AG04450 (cell line): ENCODE measurements at places on chromosomes 2 and 18.

- no peak for DNase-seq
Measured at GRCh38 chr2:126643972-126644371, 12.0 kb upstream of the GYPC start.

GRCh38 chr18:23671564-23671963 lies 8.9 kb upstream of the ANKRD29 start:
- DNase-seq, result no peak

GRCh38 chr2:216838151-216838550 lies 21.7 kb downstream of the TNP1 start:
- DNase-seq, result peak; percentile 21

- peak; percentile 82 for DNase-seq
Measured at GRCh38 chr2:24304098-24304497, 56.2 kb downstream of the ITSN2 start.

DNA sequence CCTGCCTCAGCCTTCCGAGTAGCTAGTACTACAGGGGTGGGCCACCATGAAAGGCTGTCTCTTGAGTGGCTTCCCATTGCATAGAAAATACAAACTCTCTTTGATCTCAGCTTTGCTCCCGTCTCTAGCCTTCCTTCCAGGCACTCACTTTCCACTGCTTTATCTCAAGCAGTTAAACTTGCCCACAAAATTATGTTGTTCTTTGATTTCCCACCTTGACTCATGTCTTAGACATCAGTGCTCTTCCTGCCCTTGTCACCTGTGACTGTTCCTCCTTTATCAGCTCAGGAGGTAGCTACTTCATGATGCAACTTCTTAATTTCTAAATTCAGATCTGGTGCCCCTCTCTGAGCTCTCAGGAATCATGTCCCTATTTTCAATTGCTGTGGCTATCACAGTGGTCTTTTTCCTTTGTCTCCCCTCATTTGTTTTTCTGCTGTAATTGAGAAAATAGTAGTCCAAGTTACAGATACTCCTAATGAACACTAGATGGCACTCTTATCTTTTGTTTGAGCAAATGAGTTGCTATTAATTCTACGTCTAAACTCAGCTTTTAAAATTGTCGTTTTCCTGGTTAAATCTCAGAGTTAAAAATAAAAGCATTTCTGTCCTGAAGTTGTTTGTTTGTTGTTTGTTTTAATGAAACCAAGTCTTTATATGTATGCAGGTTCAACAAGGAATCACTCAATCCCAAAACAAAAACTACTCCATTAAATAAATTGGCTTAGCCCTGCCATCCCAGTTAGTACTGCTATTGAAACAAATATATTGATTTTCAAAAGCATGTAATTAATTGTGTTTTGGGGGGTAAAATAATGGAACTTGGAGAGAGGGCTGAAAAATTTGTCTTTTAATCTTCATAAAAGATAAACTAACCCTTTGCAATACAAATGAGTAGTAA lies 46.9 kb upstream of the GREB1L start:
- DNase-seq, result no peak

DNA sequence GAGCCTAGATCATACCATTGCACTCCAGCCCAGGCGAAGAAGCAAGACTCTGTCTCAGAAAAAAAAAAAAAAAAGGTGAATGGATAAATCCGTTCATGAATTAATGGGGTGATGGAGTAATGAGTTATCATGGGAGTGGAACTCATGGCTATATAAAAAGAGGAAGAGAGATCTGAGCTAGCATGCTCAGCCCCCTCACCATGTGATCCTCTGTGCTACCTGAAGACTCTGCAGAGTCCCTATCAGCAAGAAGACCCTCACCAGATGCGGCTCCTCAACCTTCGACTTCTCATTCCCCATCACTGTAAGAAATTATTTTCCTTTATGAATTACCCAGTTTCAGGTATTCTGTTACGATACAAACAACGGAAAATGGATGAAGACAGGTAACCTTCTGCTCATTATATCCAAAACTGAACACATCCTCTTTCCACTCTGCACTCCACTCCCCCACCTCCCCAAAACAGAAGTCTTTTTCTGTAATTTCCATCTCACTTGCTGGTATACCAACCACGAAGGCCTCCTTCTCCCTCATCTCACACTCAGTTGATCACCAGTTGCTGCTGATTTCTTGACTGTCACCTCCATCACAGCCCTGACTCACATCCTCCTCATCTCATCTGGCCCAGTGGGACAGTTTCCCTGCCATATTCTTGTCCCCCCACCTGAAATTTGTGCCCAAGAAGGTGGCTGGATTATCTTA lies 8.8 kb downstream of the RETREG2 start:
- no peak for DNase-seq

DNA sequence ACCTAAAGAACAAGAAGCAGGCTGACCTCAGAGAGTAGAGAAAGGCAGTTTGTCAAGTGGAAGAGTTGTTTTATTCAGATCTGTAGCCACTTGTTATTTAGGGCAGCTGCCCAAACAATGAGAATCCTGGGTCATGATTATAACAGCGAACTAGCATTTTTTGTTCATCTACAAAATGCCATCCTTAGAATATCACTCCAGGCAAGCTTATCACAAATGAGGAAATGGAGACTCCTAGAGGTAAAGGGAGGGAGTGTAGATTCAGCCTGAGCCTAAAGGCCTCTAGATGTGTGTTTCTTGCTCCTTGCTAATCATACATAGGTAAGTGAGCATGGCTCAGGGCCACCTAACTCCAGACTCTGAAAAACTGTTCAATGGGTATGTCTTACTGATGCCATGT lies 126.1 kb downstream of the HNMT start:
- no peak for DNase-seq

DNA sequence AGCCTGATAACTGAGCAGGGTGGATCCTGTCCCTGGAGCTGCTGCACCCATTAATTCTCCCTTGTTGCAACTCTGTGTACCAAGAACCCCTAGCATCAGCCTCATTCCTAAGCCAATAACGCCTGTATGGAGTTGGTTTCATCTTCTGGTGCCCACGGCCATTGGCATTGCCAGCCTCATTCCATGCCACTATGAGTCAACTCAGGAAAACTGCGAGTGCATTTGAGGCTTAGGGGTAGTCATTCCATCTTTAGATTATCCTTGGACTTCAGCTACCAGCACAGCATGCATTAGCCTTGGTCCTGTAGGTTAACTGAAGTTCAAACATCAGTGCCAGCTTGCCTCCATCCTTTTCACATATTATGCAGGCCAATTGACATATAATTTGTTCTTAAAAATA lies 1.4 kb upstream of the TRIM54 start:
- DNase-seq, result no peak

- no peak for DNase-seq
Measured at GRCh38 chr2:87403893-87404175, 344.1 kb upstream of the PLGLB2 start.

DNA sequence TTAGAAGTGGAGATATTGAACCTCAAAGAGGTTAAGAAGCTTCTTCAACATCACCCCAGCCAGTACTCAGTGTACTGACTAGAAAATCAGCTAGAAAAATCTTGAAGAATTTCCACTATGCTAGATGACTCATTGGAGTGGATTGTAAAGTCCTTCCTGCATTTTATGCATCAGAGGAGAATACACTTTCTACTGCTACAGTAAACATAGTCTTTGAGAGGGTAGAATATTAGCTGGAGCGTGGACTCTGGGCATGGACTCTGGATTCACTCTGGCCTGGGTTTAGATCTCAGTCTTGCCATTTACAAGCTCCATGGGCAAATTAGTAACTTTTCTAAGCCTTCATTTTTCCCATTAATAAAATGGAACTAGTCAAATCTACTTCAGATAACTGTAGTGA lies 215.9 kb downstream of the IRS1 start:
- DNase-seq, result peak; percentile 65

GRCh38 chr18:77223221-77223639 lies 26.4 kb upstream of the GALR1 start:
- DNase-seq, result no peak

DNA sequence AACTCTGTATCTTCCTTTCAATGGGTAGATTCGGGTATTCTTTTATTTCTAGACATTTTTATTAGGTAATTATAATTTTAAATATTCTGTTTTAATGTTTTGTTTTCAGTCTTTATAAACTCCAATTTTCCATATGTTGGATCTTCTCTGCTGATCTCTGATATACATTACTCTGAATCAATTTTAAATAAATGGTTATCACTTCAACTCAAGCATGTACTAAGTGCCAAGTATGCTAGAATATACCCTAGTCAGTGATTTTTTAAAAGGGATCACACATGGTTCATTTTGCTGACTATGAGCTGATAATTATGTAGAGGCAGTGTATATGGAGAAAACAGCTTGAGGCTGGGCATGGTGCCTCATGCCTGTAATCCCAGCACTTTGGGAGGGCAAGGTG lies 41.7 kb upstream of the NCOA1 start:
- DNase-seq, result no peak

- no peak for DNase-seq
Measured at GRCh38 chr18:24683925-24684324, 223.5 kb downstream of the HRH4 start.

DNA sequence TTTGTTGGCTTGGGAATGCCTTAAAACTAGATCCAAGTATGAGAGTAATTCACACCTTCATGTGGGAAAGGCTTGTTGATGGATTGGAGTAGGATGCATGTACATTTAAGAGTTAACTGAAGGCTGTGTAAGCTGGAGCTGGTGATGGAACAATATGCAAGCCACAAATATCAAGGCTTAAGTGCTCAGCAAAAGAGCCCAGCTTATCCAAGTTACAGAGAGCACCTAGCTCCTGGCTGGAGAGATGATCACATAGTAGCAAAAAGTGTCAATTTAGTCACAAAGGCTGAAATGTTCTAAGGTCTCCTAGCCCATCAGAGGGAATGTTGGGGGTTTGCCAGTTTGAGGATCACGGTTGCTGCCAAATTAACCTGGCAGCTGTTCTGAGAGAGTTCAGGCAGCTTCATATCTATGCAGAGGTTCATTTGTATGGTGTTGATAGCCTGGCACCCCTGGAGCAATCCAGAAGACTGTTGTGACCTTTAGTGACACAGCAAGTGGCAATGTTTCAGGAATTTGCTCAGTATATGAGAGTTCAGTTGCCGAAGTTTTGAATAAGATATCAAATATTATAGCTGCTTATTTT lies 228.2 kb downstream of the DOK6 start:
- DNase-seq, result no peak

DNA sequence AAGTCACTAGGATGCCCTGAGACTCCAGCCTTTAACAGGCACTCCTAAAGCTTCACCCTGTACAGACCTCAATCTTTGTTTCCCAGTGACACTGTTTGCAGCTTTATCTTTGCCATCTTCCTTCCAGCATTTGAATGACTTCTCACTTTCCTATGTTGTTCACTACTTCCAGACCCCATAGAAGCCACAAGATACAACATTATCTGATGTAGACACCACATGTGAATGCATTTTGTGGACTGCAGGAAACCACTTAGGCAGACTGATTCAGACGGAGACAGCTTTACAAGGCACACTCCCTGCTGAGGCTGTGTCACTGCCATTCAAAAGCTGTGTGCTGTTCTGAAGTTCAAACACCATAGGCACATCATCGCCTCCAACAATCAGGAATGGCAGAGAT lies 67.3 kb upstream of the SPATS2L start:
- no peak for DNase-seq

DNA sequence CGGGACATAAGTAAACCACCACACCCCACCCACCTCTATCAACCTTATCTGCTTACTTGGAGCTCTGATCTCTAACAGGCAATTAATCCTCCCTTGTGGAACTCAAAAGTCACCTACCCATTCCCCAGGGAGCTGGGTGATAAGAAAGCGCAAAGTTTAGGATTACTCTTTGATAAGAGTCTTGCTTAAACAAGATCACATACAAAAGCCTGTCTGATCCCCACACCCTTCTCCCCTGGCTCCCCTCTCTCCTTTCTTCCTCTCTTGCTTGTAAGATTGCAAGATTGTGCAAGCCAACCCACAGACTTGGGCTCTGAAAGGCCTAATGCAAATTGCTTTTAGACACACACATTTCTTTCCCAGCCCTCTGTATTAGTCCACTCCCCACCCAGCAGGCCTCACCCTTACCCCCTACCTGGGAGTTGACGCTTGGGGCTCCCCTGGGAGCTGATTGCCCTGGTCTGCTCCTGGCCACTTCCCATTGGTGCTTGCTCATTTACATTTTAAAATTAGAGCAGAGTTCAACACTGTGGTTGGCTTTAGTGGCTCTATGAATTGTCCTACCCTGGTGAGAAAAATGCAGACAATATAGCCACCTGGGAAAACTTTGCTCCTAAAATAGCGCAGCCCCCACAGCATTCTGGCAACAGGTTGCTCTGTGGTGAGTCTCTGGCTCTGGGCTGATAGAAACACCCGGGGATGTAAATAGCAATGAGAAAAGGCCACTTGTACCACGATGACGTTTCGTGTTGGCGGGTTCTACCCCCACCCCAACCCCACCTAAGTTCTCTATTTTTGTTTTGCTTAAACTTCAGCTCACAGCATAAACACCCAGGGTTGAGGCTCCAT lies 92.8 kb upstream of the MSH2 start:
- no peak for DNase-seq

DNA sequence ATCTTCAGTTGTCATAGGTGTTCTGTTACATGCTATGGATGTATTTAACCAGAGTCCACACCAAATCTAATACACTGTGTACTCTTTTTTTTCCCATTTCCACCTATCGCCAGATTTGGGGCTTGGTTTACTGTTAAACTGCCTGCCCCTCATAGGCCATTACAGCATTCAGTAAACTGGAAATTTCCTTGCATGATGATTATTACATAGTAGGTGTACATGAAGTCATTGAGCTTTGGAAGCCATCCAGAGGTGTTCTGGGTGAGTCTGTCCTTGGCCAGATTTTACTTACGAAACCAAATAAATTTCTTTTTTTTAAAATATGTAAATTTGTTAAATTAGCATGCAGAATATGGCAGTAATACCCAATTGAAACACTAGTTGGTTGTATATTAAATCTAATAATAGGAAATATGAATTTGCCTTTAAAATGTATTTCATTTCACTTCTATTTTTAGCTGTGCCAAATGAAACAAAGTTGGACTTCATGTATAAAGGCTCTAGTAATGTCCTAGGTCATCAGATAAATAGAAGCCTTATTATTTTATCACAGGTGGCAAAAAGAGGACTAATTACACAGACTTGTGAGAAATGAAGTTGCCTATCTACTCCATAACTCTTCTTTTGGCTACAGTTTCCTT lies 60.7 kb downstream of the COMMD1 start:
- DNase-seq, result no peak

DNA sequence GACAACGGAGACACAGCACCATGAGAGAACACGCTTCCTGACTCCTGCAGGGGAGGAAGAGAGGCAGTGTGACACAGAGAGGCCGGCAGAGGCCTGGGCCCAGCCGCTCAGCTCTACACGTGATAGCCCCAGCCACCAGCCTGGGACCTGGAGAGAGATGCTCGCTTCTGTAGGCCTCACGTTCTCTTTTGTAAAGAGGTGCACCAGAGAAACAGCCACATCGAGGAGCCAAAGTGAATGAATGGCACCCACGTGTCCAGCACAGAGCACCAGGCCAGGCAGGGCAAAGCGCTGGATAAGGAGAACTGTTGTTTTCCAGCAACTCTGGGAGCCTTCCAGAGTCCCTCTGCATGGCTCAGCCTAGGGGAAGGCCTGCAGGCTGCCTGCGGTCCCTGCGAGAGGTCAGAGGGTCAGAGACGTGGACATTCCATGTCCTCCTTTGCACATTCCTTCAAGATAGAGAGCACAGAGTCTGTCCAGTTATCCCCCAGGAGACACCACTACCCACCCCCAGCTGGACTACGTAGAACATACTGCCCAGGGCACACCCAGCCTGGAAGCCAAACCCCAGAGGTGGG lies 14.2 kb downstream of the LIMS2 start:
- DNase-seq, result no peak
